ENCODE measurements at places on chromosomes 13 and 19.

- peak; percentile 40 for DNase-seq
Measured at GRCh38 chr19:39846678-39847486, 703 bp upstream of the FBL start.

GRCh38 chr13:105960326-105960725 lies 575.1 kb downstream of the EFNB2 start:
- DNase-seq = no peak

GRCh38 chr13:95247171-95247570 lies 54.1 kb downstream of the ABCC4 start:
- no peak for DNase-seq

DNA sequence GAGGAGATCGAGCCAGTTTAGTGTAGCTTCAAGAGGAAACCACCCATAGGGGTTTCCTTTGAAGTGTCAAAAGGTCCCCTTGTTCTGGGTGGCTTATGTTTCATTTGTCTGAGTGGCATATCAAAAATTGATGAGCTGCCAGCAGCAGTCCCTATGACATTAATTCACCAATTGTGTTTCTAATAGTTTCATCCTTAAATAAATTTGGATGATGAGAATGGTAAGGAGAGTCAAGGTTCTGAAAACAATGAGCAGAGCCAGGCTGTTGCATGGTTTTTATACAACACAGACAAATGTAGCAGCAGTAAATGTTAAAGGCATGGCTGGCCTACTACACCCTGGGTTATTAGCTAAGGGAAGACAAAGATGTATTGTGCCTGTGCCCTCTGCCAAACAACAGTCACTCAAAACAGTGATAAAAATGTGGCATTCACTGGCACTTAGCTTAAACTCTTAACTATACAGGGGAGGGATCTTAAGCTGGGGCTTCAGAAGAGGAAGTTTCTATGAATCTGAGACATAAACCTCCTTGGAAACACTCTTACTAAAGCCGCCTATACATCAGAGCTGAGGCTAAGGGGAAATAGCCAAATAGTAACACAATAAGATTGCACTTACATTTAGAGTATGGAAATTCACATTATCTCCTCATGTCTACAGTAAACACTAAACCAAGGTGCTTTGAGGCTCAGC lies 200.5 kb downstream of the POU4F1 start:
- no peak for DNase-seq

DNA sequence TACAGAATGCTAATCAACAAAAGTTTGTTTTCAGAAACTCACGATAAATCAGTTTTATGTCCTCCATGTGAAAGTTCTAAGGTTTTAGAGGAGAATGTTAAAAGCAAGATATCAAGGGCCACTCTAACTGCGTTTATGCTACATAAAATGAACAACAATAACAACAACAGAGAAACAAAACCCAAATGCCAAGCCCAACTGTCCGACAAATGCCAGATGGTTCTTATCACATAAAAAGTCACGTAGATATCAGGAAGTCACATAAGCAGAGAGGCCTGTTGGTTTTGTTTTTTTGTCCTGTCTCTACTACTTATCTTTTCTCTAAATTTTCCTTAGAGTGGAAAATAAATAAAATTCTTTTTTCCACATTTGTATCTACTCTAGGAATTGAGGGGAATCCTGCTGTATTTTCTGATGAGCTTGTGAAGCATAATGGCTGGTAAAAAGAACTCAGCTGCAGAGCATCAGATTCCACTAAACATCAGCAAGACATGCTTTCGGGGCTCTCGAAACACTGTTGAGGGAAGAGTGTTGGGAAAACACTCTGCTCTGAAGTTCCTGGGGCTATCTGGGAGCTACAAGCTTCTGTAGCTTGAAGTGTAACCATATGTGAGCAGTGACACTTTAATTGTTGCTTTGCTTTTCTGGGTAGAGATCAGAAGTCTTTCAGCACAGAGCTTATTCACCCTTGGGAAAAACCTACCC lies 110.1 kb downstream of the SLAIN1 start:
- DNase-seq = no peak

DNA sequence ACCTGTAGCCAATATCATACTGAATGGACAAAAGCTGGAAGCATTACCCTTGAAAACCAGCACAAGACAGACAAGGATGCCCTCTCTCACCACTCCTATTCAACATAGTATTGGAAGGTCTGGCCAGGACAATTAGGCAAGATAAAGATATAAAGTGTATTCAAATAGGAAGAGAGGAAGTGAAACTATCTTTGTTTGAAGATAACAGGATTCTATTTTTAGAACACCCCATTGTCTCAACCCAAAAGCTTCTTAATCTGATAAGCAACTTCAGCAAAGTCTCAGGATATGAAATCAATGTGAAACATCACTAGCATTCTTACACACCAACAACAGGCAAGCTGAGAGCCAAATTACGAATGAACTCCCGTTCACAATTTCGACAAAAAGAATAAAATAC lies 17.8 kb upstream of the CCNA1 start:
- DNase-seq = no peak

DNA sequence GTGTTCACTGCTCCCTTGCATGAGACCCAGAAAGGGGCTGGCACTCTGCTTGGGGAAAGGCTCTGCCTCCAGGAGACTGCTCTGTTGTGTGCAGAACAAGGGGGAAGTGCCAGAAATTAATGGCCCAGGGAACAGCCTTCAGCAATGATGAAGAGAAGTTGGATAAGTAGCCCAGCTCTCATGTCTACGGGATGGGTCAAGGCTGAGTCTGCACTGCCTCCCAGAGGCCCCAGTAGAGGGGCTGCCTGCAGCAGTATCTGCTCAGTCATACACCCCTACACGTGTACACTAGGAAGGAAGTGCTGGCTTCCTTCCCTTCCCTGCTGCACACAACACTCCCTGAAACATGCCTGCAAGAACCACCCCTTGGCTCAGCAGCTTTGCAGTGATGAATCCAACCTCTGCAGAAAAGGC lies 54.6 kb upstream of the URI1 start:
- no peak for DNase-seq

DNA sequence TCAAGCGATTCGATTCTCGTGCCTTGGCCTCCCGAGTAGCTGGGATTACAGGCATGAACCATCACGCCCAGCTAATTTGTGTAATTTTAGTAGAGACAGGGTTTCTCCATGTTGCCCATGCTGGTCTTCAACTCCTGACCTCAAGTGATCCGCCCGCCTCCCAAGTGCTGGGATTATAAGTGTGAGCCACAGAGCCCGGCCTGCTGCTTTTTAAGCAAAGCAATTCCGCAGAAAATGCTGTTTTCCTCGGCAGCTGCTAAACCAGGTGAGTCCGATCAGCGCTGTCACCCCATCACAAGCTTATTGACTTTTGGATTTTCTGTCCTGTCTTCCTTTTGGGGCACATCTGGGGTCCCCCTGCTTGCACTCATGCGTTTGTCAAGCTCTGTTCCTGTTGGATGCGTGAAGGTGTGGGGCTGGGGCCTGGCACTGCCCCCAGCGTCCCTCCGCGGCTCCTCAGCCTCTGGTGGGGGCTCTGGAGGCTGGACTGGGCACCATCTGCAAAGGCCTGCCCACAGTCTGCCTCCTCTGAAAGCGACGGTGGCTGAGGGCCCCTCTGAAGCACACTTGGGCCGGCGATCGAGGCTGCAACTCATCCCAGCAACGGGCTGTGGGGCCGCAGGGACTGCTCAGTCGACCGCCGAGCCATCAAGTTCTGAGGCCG lies 25.7 kb downstream of the CEBPG start:
- DNase-seq = no peak

- no peak for DNase-seq
Measured at GRCh38 chr19:43880483-43880882, 53.4 kb downstream of the ZNF283 start.

- DNase-seq = peak; percentile 13
Measured at GRCh38 chr13:25963674-25964073, 88.1 kb downstream of the SHISA2 start.

DNA sequence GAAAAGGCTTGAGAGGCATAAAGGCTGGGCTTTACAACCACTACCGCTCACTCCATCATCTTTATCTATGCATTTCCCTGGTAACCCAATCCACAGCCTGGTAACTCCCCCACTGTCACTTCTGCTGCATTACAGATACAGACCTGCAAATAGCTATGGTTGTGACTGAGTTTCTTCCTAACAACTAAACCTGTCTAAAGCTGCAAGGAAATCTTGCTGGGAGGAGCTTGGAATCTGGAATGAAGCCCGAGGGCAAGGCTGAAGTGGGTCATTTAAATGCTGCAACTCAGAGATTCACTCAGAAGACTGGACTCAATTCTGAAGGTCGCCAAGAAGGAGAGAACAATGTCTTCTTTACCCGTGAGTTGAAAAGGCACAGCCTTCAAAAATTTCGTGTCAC lies at the start of gene LGALS13:
LGALS13 (plus strand) TSS at position 301 of the 400 bp plus-strand sequence; CDS start at position 346, 45 bp downstream.
- no peak for DNase-seq

DNA sequence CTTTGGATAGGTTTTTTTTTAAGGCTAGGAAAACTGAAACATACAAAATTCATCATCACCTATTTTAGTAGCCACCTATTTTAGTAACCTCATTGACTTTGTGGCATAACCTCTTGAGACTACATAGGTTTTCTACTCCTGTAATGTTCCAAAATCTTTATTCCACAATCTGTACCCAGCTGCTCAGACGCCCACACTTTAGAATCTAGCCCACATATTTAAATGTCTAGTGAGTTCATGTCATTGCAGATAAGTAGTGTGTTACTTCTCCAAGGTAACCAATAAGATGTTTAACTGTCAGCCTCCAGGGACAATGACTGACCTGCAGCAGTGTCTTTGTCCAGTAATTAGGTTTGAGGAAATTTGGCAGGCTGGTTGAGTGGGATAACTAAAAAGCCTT lies 330.2 kb downstream of the MZT1 start:
- no peak for DNase-seq

DNA sequence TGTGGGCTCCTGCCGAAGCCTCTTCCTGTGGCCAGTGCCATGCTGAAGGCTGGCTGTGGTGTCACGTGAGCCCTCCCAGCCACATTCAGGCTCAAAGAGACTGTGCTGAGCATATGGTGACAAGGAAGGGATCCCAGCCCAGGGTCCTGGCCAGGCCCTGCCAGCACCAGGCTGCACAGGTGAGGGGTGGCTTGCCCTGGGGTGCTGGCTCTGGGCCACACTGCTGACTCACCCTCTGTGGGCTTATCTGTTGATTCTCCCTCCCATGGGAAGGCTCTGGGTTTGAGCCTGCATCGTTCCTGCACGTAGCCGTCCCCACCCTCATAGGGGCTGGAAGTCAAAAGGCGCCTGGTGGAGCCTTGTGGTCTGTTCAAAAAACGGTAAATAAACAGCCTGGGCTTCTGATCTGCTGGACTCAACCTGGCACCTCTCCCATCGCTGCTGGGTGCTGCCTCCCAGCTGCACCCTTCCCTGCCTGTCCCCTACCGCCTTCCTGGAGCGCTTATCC lies 31.1 kb downstream of the DNM2 start:
- DNase-seq = peak; percentile 23
